ENCODE measurements at places on chromosomes 7 and 10.
A peak's percentile ranks its signal among the peaks of the same experiment; 100 is the strongest.

GRCh38 chr7:156067156-156067555, 254.9 kb upstream of the SHH start:
- no peak for DNase-seq

- no peak for DNase-seq
Measured at GRCh38 chr7:151366880-151367222, 25.2 kb downstream of the NUB1 start.

GRCh38 chr10:123897146-123897545, 5.5 kb upstream of the CPXM2 start:
- DNase-seq: no peak

- DNase-seq: no peak
Measured at GRCh38 chr7:1811850-1812508, 141.9 kb downstream of the ELFN1 start.

DNA sequence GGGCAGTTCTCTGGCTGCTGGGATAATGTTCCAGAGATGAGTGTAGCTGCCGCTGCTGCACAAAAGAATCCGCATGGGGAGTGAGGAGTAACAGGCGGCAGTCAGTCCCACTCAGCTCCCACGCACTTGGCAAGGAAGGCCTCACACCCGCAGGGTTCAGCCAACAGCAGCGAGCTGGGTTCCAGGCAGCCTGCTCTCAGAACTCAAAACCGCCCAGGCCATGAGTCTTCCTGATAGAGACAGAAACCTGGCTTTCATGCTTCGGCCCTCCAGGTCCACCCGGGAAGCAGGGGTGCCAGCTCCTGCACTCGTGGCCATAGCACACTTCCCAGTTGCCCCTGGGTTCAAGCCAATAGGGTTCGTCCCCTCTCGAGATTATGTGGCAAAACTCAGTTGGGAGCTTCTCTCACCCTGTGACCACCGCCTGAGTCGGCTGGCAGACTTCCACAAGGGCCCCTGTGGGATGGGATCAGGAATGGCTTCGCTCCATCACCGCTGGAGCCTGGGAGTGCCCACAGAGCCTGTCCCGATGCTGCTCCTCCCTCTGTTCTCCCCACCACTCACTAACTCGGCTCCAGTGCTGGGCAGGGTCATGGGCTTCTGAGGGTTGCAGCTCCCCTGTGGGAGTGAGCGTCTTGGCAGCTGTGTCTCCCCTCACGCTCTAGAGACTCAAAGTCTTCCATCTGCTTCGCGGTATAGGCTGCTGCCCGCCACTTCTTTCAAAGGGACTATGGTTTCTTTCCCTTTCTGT, 20.6 kb downstream of the CLRN3 start:
- no peak for DNase-seq

DNA sequence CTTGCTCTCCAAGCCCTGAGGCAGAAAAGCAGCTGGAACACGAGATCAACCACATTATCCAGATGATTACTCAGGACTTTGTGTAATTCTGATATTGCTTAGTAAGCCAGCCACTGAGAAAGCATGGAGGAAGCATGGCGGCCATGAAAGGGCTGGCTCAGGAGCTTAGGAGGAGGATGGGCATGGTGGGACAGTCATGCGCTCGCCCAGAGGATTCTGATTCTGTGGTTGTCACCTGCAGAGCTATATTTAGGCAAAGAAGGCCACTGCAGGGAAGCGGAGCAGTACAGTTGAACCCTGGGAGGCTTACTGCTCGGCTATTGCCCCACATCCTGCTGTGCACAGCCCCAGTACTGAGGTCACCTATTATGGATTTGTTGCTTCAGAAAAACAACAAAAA, 128.8 kb upstream of the DNAJB12 start:
- DNase-seq: no peak

- no peak for DNase-seq
Measured at GRCh38 chr7:100556541-100556940, 17.2 kb downstream of the SAP25 start.

- DNase-seq: no peak
Measured at GRCh38 chr7:85475071-85475470, 288.2 kb upstream of the SEMA3D start.

GRCh38 chr10:4070921-4071660, 286.1 kb upstream of the KLF6 start:
- no peak for DNase-seq

DNA sequence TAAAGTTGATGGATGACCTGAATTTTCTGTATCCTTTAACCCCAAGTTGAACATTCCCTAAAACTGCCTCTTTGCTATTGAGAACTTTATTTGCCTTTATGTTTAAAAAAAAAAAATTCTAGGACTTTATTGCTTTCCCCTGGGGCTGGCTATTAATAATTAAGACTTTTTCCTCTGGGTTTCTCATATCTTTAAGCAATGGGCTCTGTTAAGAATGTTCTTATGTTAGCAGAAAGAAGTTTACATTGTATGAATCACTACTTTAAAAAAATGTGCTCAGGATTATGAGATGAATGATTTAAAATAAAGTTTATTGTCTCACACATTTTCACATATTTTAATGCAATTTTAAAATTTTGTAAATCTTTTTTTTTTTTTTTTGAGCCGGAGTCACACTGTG, 19.5 kb downstream of the TAX1BP1 start:
- no peak for DNase-seq

- DNase-seq: no peak
Measured at GRCh38 chr10:89214566-89215165, 7.5 kb upstream of the CH25H start.

DNA sequence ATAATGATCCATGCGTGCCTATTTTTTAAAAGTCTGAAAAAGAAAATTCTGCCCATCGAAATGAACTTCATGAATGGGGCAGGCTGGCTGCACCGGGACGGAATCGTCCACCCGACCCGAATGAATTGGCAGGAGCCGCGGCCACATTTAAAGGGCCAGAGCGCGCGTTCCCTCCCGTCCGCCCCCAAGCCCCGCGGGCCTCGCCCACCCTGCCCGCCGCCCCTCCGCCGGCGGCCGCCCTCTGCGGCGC, 319 bp upstream of the GATA3 start:
- DNase-seq: no peak

- DNase-seq: no peak
Measured at GRCh38 chr10:84415539-84416244, 87.3 kb downstream of the CCSER2 start.

GRCh38 chr10:60480865-60481563, 91.3 kb upstream of the ANK3 start:
- DNase-seq: no peak

DNA sequence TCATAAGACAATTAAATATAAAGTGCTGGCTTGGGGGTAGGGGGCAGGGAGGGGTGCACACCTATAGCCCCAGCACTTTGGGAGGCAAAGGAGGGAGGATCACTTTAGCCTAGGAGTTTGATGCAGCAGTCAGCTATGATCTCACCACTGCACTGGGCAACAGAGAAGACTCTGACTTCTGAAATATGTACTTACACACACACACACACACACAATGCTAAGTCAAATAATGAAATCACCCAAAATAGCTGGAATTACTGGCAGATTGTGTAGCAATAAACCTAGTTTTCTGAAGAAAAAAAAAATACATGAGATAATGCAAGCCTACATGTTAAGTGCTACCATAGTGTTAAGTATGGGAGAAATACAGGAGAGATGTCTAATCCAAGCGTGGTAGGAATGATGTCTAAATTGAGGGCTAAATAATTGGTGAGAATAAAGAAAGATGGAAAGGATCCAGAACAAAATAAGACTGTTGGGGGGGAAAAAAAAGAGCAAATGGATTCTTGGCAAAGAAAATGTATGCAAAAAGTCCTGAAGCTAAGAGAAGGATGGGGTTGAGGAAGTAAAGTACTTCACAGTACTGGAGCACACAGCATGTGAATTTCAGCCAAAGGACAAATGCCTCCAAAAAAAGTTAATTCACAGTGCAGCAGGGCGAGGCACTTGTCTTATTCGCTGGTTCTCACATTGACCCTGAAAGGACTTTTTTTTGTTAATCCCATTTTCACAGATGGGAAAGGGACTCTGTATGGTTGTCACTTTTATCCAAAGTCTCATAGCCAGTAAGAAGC, 73.9 kb downstream of the IGF2BP3 start:
- no peak for DNase-seq

DNA sequence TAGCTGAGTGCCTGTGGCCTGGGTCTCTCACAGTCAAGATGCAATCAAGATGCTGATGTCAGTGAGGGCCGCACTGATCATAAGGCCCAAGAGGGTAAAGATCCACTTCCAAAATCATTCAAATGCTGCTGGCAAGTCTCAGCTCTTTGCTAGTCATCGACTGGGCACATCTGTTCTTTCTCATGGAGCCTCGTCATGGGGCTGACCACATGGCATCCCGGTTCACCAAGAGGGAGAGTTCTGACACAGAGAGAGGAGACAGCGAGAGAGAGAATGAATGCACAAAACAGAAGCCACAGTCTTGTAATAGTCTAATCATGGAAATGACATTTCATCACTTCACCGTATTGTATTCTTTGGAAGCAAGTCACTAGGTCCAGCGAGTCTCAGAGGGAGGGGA, 1067.5 kb upstream of the C7orf33 start:
- DNase-seq: no peak

DNA sequence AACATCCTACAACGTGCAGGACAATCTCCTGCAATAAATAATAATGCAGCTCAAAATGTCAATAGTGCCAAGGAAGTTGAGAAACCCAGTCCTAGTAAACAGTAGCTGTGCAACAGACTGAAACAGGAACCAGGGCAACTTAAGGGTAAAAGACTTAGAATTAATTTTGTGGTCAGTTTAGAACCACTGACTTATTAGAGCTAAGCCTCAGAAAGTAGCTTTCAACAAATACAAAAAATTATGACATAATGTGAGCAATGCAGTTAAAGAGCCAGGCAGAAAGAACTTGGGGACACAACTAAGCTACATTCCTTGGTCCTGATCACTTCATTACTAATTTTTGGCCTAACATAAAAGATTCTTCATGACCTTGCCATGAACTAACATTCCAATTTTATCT, 195.4 kb downstream of the MACC1 start:
- DNase-seq: no peak

DNA sequence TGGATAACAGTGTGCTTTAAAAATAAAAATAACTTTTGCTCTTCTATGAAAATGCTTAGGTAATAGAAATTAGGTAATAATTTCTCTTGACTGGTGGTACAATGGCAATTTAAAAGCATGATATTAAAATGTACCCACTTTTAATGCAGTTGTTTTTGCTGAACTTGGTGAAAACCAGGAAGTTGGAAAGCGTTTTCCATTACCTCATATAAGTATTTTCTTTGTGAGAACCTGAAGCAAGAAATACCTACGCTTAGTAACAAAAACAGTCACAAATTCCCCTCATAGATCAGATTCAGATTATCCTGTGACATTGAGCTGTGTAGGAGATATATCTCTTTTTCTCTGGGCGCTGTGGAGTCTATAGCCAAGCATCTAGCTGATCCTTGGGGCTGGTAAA, 689.0 kb upstream of the FZD8 start:
- no peak for DNase-seq

GRCh38 chr10:14579405-14579804, 195.3 kb downstream of the FAM107B start:
- no peak for DNase-seq

DNA sequence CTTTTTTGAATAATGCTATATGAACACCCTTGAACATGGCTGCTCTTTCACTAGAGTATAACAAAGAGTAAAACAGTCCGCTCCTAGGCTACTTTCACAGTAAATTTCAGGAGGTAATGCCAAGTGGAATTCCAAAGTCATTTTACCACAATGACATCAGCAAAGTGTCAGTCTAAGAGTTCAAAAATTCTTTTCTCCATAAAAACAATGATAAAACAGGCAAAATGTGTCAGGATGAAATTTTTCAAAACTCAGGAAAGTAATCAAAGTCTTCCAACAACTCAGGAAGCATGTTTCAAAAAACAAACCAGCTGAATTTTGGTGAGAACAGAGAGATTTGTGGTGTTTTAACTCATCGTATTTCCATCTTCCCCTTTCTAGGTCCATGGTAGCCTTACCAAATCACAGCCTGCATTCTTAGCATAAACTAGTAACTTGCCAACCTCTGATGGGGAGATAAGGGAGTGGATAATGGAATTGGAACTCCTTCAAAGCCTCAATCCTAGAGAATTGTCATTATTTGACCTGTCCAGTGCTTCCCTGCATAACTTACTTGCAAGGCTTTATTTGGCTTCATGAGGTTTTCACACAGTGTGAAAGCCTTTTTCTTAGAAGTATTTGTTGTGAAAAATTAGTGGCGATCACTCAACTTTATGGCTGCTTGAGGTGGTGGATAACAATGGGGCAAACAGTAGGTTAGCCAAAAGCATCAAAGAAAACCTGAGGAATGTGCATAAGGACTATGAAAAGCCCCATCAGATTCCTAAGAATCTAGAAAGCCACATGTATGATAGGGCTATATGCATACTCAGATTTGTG, 302.7 kb downstream of the HDAC9 start:
- DNase-seq: no peak

- DNase-seq: no peak
Measured at GRCh38 chr7:138072726-138073125, 3.5 kb upstream of the AKR1D1 start.

GRCh38 chr7:42567051-42567450, 330.0 kb upstream of the GLI3 start:
- no peak for DNase-seq

- DNase-seq: no peak
Measured at GRCh38 chr10:51696251-51696650, 3.1 kb downstream of the CSTF2T start.

- DNase-seq: no peak
Measured at GRCh38 chr10:78420946-78421735, 387.5 kb downstream of the RPS24 start.

GRCh38 chr10:102072673-102073527, 7.8 kb downstream of the HPS6 start:
- DNase-seq: peak; percentile 66

GRCh38 chr7:28517206-28517605, 104.9 kb downstream of the CREB5 start:
- DNase-seq: no peak

- DNase-seq: no peak
Measured at GRCh38 chr7:48305661-48306060, 134.4 kb downstream of the ABCA13 start.

GRCh38 chr7:111137296-111138192, 46.6 kb downstream of the LRRN3 start:
- DNase-seq: no peak

- DNase-seq: no peak
Measured at GRCh38 chr7:144018065-144018464, 17.9 kb downstream of the OR6B1 start.
